Thymus (tissue), 14 donors: ENCODE measurements at places on chromosomes 4 and X. TPM values are rescaled to one million over a fixed set of nuclear protein-coding genes. Genes with fewer than 3 reads are reported as not detected.

The MAPK10 gene
- 3.7 TPM for total RNA-seq

The IRF2 gene
- 39.2 TPM for total RNA-seq

GRCh38 chr4:101102114-101102742 is 245.1 kb downstream of the PPP3CA start:
- H3K27me3 ChIP-seq = no peaks in the 10 kb centered on the region
- H3K4me1 ChIP-seq = peaks cover 14% of the 10 kb centered on the region
- H3K27ac ChIP-seq = no peak overlapping the region
- no peaks in the 10 kb centered on the region for H3K36me3 ChIP-seq

- no peaks in the 10 kb centered on the region for H3K36me3 ChIP-seq
- H3K4me1 ChIP-seq = no peaks in the 10 kb centered on the region
- peaks cover 26% of the 10 kb centered on the region for H3K27me3 ChIP-seq
- DNase-seq = no peak
- no peak overlapping the region for H3K27ac ChIP-seq
Observed at GRCh38 chr4:55122235-55122634, 3.2 kb downstream of the KDR start.

GRCh38 chr4:102761296-102761701 is 531 bp upstream of the MANBA start:
- H3K27me3 ChIP-seq = peaks cover 3% of the 10 kb centered on the region
- H3K27ac ChIP-seq = peak overlapping the region; percentile 52
- DNase-seq = no peak
- H3K4me1 ChIP-seq = peaks cover 4% of the 10 kb centered on the region
- H3K36me3 ChIP-seq = no peaks in the 10 kb centered on the region

The ADAM29 gene
- not detected for total RNA-seq

DNA sequence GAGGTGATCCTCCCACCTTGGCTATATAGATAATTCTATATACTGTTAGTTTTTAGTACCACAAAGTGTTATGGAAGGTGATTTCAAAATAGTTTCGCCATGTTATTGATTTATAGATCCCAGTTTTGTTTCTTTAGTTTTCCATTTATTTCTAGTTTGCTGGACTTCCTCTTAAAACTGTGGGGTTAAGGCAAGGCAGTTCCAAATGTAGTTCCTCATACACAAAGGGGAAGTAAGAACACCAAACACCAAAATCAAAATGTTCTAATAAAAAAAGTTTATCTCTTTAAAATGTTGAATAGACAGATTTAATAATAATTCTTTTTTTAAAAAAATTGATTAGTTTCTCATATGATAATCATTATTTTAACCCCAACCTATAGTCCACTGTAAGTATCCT is 6.8 kb upstream of the CISD2 start:
- no peaks in the 10 kb centered on the region for H3K36me3 ChIP-seq
- H3K4me1 ChIP-seq = no peaks in the 10 kb centered on the region
- H3K27me3 ChIP-seq = no peaks in the 10 kb centered on the region
- no peak for DNase-seq
- no peak overlapping the region for H3K4me3 ChIP-seq

The SMIM10 gene
- 1.3 TPM for total RNA-seq

- no peak overlapping the region for H3K27ac ChIP-seq
- DNase-seq = no peak
- H3K27me3 ChIP-seq = no peaks in the 10 kb centered on the region
- H3K4me3 ChIP-seq = no peak overlapping the region
- peaks cover 12% of the 10 kb centered on the region for H3K4me1 ChIP-seq
- no peaks in the 10 kb centered on the region for H3K36me3 ChIP-seq
Observed at GRCh38 chr4:177281351-177281909, 28.2 kb upstream of the NEIL3 start.

GRCh38 chr4:98305576-98305975 is 44.4 kb downstream of the RAP1GDS1 start:
- no peaks in the 10 kb centered on the region for H3K4me1 ChIP-seq
- H3K27me3 ChIP-seq = no peaks in the 10 kb centered on the region
- H3K36me3 ChIP-seq = no peaks in the 10 kb centered on the region
- no peak overlapping the region for H3K4me3 ChIP-seq
- H3K27ac ChIP-seq = no peak overlapping the region
- DNase-seq = no peak

DNA sequence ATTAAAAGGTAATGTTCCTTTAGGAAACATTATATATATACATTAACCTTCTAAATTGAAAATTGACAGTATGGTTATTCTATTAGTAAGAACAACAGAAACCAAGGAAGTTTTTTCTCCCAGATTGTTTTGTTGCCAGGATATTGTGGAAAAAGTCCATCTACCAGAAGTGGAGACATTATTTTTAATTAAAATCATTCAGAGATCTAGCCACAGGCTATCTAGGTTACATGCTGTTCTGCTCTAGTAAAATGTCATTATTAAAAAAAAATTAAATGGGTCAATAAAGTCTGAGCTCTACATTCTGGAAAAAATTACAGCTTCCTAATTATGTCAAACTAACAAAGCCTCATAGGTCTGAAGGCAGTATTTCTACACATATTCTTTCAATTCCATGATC is 74.3 kb downstream of the NSG1 start:
- DNase-seq = no peak
- no peak overlapping the region for H3K4me3 ChIP-seq
- peaks cover 24% of the 10 kb centered on the region for H3K36me3 ChIP-seq
- no peak overlapping the region for H3K27ac ChIP-seq
- no peaks in the 10 kb centered on the region for H3K27me3 ChIP-seq

DNA sequence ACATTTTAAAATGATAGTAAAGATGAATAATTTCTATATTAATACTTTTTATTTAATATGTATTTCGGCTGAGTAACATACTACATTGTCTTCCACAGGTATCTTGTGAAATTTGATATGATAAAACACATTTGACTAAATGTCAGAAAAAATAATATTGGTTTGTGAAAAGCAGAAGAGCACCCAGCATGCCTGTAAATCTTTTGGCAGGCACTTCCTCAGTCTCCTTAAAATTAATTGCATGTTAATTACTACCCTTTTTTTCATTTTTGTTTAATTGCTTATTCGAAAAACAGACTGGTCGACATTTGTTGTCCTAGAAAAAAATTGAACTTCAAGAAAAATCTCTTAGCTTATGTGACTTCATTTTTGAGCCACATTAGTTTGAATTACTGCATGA is 40.6 kb downstream of the CLCN3 start:
- H3K27ac ChIP-seq = peak overlapping the region; percentile 94
- no peaks in the 10 kb centered on the region for H3K27me3 ChIP-seq
- no peak for DNase-seq
- H3K4me1 ChIP-seq = peaks cover 4% of the 10 kb centered on the region
- no peaks in the 10 kb centered on the region for H3K36me3 ChIP-seq

The GUCY1A1 gene
- total RNA-seq = 16.6 TPM

- no peak for DNase-seq
- H3K27me3 ChIP-seq = no peaks in the 10 kb centered on the region
- H3K4me3 ChIP-seq = no peak overlapping the region
- H3K36me3 ChIP-seq = no peaks in the 10 kb centered on the region
Observed at GRCh38 chr4:89645482-89645881, 191.5 kb downstream of the SNCA start.

- no peak overlapping the region for H3K27ac ChIP-seq
- no peaks in the 10 kb centered on the region for H3K27me3 ChIP-seq
- peak; percentile 0 for DNase-seq
- H3K4me1 ChIP-seq = no peaks in the 10 kb centered on the region
- H3K4me3 ChIP-seq = no peak overlapping the region
- H3K36me3 ChIP-seq = no peaks in the 10 kb centered on the region
Observed at GRCh38 chrX:72644946-72645345, 69.2 kb downstream of the PHKA1 start.

The UGT2A2 gene
- total RNA-seq = not detected

- H3K36me3 ChIP-seq = no peaks in the 10 kb centered on the region
- H3K4me1 ChIP-seq = no peaks in the 10 kb centered on the region
- H3K4me3 ChIP-seq = no peak overlapping the region
- DNase-seq = peak; percentile 38
- no peak overlapping the region for H3K27ac ChIP-seq
Observed at GRCh38 chr4:118224243-118224829, 128.5 kb downstream of the PRSS12 start.

DNA sequence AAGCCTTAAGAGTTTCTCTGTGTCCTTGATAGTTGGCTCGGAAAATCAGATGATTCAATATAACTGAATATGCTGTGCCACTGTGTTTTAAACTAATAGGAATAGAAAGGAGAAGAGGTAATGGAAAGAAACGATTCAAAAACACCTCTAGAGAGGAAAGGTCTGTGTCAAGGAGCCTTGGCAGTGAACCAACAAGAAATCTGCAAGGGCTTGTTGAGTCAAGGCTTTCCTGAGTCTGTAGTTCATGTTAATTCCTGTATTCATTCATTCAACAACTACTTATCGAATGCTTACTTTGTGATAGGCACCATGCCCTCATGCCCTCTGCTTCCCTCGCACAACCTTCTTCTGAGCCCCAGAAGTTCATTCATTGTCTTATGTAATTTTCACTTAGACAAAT is 336.0 kb downstream of the PDHA2 start:
- DNase-seq = no peak
- H3K4me3 ChIP-seq = no peak overlapping the region
- H3K27me3 ChIP-seq = no peaks in the 10 kb centered on the region
- no peaks in the 10 kb centered on the region for H3K36me3 ChIP-seq
